ENCODE measurements at places on chromosomes 6 and 20.

DNA sequence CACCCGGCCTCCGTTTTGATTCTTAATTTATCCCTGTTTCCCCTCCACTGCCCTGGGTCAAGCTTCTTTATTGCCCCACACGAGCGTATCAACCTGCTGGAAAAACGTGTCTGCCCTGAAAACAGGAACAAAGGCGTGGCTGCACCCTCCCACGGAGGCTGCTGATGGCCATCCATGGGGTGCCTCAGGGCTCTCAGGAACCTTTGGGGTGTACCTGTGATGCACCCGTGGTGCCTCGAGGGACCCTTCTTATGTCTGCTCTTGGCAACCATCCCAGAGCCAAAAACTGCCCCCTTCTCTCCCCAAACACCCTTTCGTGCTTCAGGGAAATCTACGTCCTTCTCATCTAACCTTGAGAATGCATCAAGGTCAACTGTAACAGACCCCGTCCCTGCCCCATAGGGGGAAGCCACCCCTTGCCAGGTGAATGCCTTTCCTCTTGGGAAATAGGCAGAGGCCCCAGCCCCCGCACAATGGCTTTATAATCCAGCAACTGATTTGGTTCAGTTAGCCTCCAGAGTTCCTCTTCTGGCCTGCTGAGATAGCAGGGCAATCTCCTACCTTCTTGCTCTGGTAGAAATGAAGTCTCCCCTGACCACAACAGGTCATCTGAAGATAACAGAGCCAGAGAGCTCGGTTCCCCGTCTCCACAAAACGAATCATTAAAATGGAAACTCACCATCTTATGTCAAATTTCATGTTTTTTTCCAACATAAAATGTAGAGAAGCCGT is 29.4 kb downstream of the PSMG4 start:
- DNase-seq: no peak

DNA sequence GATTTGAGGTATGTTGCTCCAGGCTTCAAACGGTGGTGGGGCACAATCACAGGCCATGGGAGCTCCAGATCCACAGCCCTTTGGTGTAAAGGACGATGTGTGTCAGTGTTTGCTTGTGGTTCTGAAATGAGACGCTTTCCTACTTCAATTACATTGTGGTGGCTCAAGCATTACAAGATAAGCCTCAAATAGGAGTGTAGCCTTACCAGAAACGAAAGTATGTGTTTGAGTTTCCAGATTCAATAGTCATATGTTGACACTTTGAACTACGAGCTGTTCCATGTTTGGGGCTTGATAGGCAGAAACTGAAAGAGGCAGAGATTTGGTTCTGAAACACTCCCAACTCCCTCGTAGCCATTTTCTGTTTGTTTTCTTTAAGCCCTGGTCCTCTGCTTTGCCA is 187.1 kb downstream of the MYLK4 start:
- no peak for DNase-seq

DNA sequence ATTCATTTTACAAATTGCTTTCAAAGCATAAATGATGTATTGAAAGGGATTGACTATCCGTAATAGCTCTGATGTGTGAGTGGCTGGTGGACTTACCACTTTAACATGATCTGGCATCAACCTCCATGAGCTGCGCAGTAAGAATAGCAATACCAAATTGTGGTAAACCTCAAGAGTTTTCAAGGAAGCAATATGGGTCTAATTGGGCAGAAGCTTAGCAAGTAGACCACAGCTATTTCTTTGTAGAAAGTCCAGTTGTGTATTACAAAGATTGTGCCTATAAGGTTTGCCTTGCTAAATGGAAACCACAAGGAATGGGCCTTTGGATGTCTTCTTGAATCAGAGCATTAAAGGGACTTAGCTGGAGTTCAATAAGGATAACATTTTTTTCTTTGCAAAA is 736.6 kb downstream of the KIF16B start:
- DNase-seq: peak; percentile 62

- no peak for DNase-seq
Measured at GRCh38 chr6:169022079-169022478, 231.6 kb downstream of the THBS2 start.

GRCh38 chr6:149284904-149285303 is 32.6 kb upstream of the TAB2 start:
- no peak for DNase-seq

DNA sequence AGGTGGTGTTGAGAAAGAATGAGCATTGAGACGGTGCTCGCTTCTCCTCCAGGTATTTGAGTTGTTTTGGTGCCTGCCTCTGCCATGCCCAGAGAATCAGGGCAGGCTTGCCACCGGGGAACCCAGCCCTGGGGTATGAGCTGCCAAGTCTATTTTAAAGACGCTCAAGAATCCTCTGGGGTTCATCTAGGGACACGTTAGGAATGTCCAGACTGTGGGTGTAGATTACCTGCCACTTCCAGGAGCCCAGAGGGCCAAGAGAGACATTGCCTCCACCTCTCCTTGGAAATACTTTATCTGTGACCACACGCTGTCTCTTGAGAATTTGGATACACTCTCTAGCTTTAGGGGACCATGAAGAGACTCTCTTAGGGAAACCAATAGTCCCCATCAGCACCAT is 28.3 kb downstream of the SAYSD1 start:
- no peak for DNase-seq

All from fibroblast of skin of right biceps (primary cell).